Activated naive CD4-positive, alpha-beta T cell (primary cell): ENCODE measurements at places on chromosomes 2 and 18.

- no peak for DNase-seq
Observed at GRCh38 chr2:215391531-215391930, 44.3 kb downstream of the FN1 start.

- no peak for DNase-seq
Observed at GRCh38 chr2:95021023-95021416, 4.5 kb upstream of the MAL start.

GRCh38 chr2:27860111-27860510 is 30.1 kb downstream of the RBKS start:
- DNase-seq, result no peak

DNA sequence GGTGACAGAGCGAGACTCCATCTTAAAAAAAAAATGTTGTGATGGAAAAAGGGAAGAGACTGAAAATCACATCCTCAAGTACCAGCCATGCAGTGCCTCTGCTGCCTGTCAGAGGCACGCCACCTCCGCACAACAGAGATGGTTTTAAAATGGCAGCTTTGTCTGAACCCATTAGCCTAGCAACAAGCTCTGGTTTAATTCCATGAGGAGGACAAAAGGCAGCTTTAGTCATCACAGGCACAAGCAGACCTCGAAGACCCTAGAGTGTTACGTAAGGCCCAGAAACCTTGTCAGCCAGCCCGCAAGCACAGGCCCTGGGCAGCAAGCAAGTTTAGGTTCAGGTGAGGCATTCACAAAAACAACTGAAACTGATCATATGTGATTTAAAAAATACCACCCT is 10.4 kb downstream of the LCT start:
- no peak for DNase-seq

- DNase-seq, result no peak
Observed at GRCh38 chr2:233449921-233450863, 95.9 kb downstream of the DGKD start.

DNA sequence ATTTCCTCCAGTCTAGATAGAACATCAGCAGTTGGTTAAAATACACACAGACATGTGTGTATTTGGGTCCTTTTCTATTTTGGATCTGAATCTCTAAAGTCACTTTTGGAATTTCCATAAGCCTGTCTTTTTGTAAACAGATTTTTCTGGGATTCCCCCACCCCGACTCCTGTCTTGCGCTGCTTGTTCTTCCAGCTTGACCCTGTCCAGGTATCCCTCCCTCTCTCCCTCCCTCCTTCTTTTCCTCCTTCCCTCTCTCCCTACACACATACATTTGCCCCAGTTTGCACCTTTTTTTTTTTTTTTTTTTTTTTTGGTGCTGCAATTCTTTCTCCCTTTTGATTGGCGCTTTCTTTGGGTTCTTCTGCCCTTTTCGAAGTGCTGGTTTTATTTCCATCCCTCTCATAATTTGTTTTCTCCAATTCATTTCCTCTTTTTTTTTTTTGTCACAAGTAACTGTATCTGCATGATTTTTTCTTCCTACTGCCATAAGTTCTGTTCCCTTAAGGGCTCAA is 114.8 kb upstream of the SERTAD2 start:
- DNase-seq, result no peak

DNA sequence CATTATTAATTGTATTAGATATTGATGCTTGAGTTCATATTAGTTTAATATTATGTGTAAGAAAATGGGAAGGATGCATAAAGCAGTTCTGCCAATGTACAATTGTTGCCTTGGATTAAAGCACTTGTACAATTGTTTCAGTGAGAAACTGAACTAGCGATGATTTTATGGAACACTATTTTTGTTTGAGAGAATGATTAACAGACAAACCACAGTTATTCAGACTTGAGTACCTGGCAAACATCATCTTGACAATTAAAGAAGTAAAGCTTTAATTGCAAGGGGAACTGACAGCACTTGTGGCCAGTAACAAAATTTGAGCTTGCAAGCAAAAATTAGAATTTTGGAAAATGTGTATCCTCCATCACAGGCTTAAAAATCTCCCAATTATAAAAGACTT is 214.3 kb downstream of the RIT2 start:
- DNase-seq, result no peak

DNA sequence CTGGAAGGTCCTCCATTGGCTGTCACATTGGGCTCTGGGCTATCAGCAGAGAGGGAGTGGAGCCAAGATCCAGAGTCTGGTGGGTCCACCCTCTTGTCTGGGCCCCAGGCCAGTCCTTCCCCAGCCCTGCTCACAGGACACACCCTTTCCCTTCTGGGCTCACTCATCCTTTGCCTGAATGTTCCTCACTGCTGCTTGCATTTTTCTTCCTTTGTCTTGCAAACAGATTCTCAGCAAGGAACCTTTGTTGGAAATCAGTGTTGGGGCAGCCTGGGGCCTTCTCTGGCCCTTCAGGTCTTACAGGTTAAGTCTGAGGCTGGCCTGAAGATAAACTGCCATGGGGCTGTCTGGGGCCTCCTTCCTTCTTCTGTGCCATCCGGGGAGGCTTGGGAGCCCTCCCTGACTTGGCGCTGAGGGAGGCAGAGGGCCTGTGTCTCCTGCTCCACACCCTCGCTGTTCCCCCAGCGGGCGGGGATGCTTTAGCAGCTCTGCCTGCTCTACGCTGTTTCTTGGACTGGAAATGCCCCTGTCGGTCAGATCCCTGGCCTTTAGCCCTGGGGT is 11.5 kb upstream of the CELF4 start:
- no peak for DNase-seq

DNA sequence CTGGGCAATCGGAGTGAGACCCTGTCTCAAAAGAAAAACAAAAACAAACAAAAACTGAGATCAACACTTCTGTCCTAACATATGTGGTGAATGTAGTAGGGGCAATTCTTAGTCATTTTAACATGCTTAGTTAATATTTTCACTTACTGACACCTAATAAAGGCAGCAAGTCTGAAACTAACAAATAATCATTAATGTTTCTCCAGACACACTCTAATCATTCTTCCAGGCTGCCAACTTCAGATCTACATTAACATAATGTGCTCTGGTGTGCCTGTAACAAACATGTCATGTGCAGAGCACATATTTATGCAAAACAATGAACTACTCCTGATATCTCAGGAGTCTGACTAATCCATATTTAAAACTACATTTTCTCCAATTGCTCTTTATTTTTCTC is 6.0 kb downstream of the KRCC1 start:
- no peak for DNase-seq

- DNase-seq, result no peak
Observed at GRCh38 chr18:47873625-47874024, 56.8 kb downstream of the SMAD2 start.

DNA sequence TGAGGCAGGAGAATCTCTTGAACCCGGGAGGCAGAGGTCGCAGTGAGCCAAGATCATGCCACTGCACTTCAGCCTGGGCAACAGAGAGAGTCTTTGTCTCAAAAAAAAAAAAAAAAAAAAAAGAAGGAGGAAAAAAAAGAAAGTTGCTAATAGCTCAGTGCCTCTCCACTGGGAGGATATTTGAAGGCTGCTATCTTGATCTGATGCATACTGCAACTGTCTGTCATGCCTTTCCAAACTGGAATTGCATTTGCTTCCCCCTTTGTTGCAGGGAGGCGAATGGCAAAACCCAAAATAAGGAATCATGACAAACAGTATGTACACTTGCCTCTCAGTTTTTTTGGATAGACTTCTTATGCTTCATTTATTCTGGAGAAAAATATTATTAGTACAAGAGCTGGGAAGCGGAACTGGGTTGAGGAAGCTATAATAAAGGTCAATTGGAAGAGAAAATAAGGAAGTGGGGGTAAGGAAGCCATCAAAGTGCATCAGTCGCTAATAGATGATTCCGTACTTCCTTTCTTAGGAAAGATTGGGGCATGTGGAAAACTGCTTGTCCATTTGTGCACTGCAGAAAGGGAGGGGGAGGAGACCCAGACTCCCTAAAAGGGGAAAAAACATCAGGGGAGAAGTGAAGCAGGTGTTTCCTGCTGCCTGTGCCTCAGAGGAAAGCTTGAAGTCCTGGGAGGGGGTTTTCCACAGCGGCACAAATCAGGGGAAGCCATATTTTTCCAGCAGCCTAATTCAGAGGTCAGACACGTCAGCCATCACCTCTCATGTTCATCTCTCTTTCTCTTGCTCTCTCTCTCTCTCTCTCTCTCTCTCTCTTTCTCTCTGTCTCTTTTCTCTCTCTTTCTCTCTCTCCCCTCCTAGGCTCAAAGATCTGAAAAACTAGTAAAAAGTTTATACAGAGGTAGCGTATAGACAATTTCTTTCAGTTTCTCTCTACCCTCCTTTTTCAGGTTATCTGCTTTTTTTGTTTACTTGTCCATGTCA is 301.4 kb upstream of the TNP1 start:
- DNase-seq, result no peak

DNA sequence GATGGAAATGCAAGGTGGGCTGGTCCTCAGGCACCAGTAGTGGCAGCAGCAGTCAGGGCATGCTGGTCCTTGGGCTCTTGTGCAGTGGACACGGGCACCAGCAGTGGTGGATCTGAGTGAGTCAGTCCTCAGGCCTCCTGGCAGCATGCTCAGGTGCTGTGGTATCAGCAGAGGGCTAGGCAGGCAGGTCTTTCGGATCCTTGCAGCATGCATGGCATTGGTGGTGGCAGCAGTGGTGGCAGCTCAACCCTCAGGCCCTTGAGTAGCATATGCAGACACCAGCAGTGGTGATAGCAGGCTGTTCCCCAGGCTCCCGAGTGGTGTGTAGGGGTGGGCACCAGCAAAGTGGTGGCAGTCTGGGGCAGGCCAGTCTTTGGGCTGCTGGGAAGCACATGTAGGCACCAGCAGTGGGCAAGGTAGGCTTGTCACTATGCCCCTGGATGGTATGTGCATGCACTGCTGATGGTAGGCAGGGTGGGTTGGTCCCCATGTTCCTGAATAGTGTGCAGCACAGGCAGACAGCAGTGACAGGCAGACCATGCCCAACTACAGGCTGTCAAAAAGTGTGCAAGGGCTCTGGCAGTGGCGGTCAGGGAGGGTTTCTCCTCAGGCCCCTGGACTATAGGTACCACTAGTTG is 606.0 kb downstream of the ADCYAP1 start:
- DNase-seq, result no peak

- no peak for DNase-seq
Observed at GRCh38 chr2:142037066-142037465, 93.8 kb downstream of the LRP1B start.

DNA sequence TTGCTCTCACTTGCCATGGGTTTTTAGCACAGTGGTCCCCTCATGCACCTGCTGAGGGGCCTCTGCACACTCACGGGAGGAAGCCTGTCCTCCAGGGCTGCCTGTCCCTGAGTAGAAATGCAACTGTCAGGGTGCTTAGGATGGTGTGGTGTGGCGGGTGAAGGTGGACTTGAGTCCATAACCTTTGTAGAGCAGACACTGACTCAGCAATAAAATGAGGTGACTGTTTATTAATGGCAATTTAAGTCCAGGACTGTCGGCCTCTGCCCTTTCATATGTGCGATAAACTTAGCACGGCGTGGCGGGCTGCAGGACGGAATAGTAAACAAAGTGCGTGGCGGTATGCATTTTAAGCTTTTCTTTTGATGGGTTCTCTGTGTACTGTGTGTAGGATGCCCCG is 188.2 kb downstream of the LDLRAD4 start:
- no peak for DNase-seq

GRCh38 chr2:118442996-118443553 is 354.8 kb downstream of the INSIG2 start:
- DNase-seq, result no peak

DNA sequence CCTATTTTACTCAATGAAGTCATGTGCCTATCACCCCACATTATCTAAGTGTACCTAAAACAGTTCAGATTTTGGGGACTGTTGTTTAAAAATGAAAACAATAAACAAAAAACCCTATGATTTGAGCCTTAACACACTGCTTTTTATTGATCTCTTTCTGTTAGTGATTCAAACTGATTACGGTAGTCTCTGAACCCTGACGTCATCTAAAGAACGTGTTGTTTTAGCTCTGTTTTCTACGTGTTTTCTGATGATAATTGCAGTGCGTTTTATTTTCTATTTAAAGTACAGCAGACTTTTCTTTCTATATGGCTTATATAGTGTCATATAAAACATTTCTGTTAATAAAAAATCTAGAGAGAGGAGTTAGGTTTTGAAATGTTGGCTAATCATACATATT is 93.9 kb upstream of the FAM237A start:
- no peak for DNase-seq

- DNase-seq, result no peak
Observed at GRCh38 chr2:169590804-169591203, 6.7 kb downstream of the PPIG start.

- DNase-seq, result no peak
Observed at GRCh38 chr2:184875911-184876310, 277.6 kb downstream of the ZNF804A start.

DNA sequence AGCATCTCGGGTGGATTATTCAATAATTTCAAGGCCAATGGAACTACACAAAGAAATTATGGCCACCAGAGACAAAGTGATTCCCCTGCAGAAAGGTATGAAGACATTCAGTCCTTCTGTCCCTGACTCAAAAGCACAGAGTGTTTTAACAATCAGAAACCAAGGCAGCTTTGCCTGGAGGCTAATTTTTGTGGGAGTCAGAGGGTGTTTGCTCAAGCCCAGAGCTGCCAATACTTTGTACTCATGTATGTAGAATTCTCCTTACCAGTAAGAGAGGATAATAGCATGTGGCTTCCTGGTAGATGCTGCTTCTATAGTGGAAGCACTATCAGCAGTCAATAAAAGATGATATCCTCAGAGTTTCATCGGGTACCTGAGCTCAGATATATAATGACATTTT is 178.4 kb downstream of the KCNE4 start:
- DNase-seq, result no peak

- no peak for DNase-seq
Observed at GRCh38 chr2:71878626-71879508, 268.8 kb downstream of the CYP26B1 start.

GRCh38 chr18:21743166-21743832 is 2.7 kb downstream of the MIB1 start:
- DNase-seq, result no peak

DNA sequence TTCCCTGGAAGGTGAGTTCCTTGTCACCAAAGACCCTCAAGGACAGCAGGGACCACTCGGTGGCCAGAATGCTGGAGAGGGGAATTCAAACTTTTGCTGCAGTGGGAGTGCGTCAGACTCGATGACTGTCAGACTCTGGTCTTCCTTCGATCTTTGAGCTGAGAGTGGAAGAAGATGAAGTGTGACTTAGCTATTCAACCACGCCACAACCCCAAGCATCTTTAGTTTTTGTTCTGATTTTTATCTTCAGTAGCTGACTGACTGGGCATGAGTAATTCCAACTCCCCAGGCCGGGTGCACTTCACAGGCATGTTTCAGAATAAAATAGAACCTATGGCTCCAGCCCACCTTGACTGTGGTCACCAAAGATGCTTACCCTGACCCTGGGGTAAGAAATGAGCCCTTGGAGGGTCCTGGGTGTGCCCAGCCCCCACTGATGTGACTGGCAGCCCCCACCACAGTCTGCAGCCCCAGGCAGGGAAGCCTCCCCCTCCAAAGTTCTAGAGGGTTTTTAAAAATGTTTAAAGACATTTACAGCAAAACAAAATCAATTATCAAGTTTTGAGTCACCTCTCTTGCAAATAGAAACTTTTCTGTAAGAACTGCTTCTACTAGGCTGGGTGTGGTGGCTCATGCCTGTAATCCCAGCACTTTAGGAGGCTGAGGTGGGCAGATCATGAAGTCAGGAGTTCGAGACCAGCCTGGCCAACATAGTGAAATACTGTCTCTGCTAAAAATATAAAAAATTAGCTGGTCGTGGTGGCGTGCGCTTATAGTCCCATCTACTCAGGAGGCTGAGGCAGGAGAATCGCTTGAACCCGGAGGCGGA is 24.9 kb upstream of the YWHAQ start:
- DNase-seq, result no peak
